Activated CD8-positive, alpha-beta memory T cell treated with anti-CD3 and anti-CD28 coated beads for 1 hour (primary cell): ENCODE measurements at places on chromosomes 12 and 14.

- no peak for DNase-seq
Measured at GRCh38 chr12:3205742-3206519, 128.8 kb downstream of the TSPAN9 start.

GRCh38 chr12:9380650-9381049, 172.5 kb upstream of the PZP start:
- no peak for DNase-seq

- no peak for DNase-seq
Measured at GRCh38 chr12:109792992-109793391, 40.2 kb downstream of the TRPV4 start.

- no peak for DNase-seq
Measured at GRCh38 chr12:48690990-48691389, 9.0 kb upstream of the KANSL2 start.

- no peak for DNase-seq
Measured at GRCh38 chr14:77141214-77142004, at the start of gene ZDHHC22. Gene ZDHHC22, minus strand, starts transcription at chr14:77141791. Its CDS starts 2,053 bp downstream, at chr14:77139738.

DNA sequence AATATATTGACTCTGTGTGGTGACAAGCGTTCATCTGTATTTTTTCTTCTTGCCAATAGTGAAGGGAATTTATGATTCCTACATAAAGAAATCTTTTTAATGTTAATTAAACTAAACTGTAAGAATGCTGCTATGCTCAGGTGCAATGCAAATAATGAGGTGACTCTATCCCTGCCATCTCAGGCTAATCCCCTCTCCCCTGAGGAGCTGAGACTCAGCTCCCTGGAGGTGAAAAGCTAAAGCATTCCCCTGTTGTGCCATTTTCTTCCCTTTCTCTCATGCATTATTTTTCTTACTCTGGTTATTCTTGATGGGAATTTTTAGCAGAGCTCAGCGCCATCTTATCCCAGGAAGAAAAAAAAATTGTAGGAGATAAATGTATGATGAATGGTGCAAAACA, 113.9 kb upstream of the FGD4 start:
- no peak for DNase-seq

DNA sequence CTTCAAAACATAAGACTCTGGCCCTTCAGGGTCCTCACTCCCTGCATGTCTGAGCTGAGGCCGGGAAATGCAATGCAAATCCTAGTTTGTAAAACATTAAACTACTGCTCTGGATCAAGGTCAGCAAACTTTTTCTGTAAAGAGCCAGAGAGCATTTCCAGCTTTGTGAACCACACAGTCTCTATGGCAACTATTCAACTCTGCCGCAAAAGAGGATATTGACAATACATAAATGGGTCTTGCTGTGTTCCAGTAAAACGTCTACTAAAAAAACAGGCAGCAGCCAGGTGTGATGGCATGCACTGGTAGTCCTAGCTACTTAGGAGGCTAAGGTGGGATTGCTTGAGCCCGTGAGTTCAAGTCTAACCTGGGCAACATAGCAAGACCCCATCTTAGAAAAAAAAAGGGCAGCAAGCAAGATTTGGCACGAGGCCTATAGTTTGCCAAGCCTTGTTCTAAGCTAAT, 22.3 kb downstream of the DDX24 start:
- no peak for DNase-seq

DNA sequence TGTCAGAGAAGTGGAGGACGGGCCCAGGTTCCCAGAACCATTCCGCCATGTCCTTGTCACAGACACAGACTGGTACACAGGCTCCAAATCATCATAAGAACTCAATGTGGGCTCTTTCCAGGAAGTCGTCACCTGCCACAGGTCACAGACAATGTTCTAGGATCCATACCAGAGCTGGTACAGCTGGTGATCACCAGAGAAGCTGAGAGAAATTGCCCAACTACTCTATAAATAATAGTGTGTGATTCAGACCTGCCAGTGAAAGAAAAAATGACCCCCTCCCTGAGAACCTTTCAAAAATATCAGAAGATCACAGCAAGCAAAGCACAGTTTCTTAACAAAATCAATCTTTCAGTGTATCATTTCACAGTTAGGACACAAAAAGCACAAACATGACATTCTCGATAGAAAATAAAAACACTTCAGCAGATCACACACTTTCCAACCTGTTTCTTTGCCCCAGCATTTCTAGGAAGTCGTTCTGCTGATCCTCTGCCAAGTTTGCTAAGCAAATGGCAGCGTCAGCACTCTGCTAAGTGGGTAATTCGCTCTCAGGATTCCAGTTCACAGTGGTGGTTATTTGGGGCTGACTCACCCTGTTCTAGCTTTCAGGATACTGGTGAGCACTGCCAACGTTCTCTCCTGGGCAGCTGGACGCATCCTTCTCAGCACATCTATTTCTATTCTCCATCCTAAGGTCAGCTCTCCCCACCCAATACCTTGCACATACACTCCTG, 223.3 kb upstream of the SFSWAP start:
- DNase-seq: no peak

GRCh38 chr14:36997843-36998242, 174.6 kb downstream of the SLC25A21 start:
- DNase-seq: no peak

- DNase-seq: no peak
Measured at GRCh38 chr12:76555231-76555767, 4.3 kb downstream of the OSBPL8 start.

GRCh38 chr12:3882896-3883564, 9.8 kb upstream of the PARP11 start:
- DNase-seq: no peak

- no peak for DNase-seq
Measured at GRCh38 chr14:29310210-29310609, 543.6 kb downstream of the FOXG1 start.

- no peak for DNase-seq
Measured at GRCh38 chr12:1531654-1532374, 62.6 kb downstream of the FBXL14 start.

GRCh38 chr12:79187032-79187431, 322.5 kb downstream of the SYT1 start:
- DNase-seq: no peak

- no peak for DNase-seq
Measured at GRCh38 chr12:484096-484495, 24.4 kb downstream of the B4GALNT3 start.

- DNase-seq: no peak
Measured at GRCh38 chr14:50612806-50613205, 52.9 kb downstream of the ATL1 start.

DNA sequence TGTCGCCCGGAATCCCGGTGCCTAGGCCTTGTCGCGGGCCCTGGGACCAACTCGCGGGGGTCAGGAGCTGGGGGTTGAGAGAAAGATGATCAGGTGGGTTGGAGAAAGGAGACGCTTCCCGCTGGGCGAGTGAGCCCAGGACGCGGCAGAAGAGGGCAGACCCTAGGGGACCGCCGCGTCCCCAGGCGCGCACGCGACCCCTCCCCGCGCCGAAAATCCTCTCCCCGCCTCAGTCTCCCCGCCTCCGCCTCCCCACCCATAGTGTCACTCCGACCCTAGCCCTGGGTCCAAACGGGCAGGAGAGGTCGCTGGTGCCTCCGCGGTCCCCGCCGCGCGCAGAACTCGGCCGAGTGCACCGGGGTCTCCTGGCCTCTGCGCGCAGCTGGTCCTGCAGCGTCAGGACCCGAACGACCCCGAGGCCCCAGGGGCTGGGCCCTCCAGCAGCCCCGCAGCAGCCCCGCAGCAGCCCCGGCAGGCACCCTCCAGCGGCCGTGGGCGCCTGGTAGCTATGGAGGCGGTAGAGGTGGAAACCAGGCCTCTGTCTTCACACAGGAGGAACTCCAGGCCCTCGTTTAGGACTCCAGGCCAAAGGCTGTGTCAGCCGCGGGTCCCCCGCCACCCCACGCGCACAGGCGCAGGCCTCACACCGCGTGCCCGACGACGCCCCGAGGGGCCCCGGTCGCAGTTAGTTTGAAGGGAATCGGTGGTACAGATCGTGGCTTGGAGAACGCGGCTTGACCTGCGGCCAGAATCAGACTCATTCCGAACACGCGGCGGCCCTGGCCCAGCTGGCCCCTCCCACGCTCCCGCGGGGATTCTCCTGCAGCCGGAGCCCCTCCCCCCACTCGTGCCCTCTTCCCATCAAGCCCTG, 60.1 kb upstream of the EIF5 start:
- no peak for DNase-seq

- no peak for DNase-seq
Measured at GRCh38 chr14:35573911-35574310, 39.9 kb downstream of the INSM2 start.

- DNase-seq: no peak
Measured at GRCh38 chr14:50198499-50198898, 32.9 kb downstream of the SOS2 start.

GRCh38 chr12:29763301-29763683, 20.4 kb downstream of the TMTC1 start:
- DNase-seq: no peak

DNA sequence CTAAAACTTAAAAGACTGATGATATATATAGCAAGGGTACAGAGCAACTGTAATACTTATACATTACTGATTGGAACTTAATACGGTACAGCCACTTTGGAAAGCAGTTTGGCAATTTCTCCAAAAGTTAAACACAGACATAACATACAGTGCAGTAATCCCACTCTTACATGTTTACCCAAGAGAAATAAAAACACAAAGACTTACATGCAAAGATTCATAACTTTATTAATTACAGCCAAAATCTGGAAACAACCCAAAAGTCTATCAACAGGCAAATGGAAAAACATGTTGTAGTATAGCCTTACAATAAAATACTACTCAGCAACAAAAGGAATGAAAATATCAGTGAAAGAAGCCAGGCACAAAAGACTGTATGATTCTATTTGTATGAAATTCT, 84.6 kb downstream of the GARIN6 start:
- no peak for DNase-seq

DNA sequence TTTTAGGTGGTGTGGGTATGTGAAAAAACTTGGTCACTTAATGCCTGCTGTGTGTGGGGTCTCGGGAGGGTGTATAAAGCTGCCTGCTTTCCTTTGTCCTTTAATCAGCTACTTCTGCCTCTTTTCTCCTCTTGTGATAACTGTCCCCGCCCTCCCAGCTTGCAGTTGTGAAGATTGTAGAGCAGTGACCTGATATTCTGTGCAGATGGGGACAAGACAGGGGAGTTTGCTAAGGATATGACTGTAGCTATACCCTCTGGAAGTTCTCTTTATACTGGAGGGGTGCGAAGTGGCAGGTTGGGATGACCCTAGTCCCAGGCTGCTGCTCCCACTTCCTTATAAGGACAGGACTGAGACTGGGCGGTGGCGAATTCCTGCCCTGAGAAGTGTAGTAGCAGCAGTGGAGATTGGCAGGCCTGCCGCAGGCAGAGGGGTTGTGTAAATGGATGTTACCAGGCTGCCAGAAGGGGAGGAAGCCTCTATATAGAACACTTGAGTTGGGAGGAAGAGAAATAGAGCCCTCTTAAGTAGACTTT, 835 bp downstream of the MYL6 start:
- no peak for DNase-seq

DNA sequence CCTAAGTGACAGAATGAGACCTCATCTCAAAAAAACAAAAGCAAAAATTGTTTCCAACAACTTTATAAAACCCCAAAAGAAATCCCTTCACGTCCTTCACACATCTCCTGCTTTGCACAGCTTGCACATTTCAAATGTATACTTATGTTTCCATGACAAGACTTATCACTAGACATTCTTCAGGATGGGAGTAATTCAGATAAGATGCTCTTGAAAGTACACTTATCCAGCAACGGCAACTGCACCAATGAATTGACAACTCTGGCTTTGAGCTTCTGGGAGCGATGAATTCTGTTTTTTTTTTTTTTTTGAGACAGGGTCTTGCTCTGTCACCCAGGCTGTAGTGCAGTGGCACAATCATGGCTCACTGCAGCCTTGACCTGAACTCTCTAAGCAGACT, 30.8 kb upstream of the AKAP5 start:
- no peak for DNase-seq

GRCh38 chr12:95953000-95953399, 9.9 kb downstream of the AMDHD1 start:
- DNase-seq: no peak

- no peak for DNase-seq
Measured at GRCh38 chr12:88179436-88180014, 37.4 kb downstream of the TMTC3 start.

GRCh38 chr12:12975322-12976077, 23.5 kb upstream of the GPRC5D start:
- no peak for DNase-seq

DNA sequence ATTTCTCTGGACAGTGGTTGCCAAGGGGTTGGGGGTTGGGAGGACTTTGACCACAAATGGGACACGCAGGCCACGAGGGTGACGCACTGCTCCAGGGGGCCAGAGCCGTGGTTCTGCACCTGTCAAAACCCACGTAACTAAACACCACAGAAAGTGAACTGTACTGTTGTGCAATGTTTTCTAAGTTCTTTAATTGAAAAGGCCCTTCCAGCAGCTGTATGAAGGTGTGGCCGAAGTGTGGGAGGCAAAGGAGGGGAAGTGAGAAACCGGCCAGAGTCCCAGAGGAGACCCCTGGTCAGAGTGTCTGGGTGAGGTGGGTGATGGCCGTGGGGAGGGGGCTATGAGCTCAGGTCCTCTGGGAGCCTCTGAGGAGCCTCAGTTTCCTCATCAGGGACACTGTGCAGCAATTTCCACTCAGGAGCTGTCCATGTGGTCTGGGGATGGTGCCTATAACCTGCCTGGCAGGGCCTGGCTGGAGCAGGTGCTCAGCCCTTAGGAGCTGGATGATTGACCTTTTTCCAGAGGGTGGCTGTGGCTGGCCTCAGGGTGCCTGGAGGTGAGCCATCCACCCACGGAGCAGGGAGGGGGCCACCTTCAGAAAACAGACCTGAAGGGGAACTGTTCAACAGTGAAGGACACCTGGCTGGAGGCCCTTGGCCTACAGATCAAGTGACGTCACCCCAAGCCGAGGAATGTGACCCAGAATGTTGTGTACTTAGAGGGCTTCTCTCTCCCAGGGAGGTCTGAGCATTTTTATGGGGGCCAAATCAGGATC, 9.8 kb upstream of the BDKRB2 start:
- no peak for DNase-seq

DNA sequence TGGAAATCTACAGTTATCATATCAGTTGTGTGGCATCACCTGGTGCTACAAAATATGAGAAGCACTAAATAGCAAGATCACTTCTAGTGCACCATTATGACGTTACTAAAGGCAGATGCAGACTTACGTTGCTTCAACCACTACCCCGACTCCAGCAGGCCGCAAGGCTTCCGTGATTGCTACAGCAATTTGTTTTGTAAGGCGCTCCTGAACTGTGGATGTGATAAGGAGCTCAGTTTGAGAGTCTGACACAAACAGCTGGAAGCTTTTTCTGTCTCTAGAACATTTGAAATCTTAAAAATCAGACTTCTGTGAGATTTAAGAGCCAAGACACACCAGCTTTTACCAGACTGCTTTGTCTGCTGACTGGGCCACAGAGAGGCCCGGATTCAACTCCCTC, 57.0 kb downstream of the GCH1 start:
- no peak for DNase-seq

DNA sequence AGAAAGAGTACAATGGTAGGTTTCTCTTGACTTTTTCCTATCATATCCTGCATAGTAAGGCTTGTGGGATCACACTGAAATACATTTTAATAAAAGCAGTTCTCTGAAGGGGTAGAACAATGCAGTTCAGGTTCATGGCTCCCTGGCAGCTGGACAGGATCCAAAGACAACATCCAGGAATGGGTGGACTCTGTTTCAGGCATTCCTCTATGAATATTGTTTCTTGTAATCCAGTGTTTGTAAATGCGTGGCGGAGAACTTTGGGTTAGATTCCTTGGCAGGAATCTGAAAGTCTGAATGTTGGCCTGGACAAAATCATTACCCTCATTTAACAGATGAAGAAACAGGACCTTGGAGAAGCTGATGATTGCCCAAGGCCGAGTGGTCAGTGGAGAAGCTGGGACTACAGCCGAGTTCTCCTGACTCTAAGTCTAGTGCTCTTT, 43.5 kb downstream of the SYNE2 start:
- no peak for DNase-seq
